ENCODE measurements at places on chromosomes 3 and 15.

- DNase-seq, result no peak
These were observed 72.5 kb downstream of the IGF1R start for GRCh38 chr15:98720577-98721565.

DNA sequence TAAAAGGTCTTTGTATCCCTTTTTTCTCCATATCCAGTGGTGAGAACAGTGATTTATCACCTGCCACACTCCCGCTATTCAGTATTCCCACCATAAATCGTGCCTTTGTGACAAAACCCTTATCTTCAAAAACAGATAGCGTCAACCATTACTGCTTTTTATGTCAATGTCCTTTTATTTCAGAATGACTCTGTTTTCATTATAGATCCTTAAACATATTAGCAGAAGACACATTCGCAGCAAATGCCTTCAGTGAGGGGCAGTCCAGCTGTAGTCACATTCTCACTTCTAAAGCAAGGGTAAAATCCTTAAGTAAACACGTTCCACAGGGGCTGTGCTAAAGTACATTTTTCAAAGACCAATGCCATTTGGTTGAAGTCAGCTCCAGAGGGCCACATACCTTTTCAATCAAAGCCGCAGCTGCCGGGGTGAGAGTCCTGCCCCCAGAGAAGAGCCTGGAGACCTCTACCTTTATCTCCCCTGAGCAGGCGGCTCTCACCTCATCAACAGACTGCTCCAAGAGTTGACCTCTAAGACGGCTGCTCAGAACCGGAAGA lies 53.4 kb downstream of the PDZRN3 start:
- no peak for DNase-seq

GRCh38 chr3:31355807-31356206 lies 176.9 kb upstream of the STT3B start:
- no peak for DNase-seq

DNA sequence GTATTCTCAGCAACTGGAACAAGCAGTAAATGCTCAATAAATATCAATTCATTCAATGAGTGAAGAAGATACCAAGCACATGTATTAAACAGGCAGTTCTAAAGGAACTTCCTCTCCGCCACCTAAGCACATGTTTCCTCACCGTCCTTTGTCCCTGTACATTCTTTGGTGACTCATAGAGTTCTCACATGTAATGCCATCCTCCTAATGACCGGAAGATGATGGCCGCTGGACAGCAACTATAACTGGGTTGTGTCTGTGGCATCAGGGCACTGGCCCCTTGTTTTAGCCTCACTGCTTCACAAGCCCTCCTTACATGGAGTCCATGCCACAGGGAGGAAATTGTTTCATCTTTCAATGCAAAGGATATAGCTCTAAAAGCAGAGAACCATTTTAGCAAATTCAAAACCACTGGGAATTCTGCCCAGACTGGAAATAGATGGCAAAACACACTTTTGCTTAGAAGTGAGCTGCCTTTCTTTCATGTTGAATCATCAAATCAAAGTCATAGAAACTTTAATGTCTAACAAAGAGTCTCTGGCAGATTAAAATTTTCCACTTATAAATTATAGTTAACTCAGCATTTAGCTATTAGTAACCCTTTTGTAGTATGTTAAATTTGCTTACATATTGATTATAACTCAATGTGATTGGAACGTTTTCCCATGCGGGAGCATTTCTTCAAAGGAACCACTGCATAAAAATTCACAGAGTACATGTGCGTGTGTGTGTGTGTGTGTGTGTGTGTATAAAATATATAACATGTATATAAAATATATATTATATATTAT lies 74.1 kb downstream of the GAP43 start:
- no peak for DNase-seq

- DNase-seq, result no peak
These were observed 58.3 kb upstream of the EPHA3 start for GRCh38 chr3:89049119-89049518.

DNA sequence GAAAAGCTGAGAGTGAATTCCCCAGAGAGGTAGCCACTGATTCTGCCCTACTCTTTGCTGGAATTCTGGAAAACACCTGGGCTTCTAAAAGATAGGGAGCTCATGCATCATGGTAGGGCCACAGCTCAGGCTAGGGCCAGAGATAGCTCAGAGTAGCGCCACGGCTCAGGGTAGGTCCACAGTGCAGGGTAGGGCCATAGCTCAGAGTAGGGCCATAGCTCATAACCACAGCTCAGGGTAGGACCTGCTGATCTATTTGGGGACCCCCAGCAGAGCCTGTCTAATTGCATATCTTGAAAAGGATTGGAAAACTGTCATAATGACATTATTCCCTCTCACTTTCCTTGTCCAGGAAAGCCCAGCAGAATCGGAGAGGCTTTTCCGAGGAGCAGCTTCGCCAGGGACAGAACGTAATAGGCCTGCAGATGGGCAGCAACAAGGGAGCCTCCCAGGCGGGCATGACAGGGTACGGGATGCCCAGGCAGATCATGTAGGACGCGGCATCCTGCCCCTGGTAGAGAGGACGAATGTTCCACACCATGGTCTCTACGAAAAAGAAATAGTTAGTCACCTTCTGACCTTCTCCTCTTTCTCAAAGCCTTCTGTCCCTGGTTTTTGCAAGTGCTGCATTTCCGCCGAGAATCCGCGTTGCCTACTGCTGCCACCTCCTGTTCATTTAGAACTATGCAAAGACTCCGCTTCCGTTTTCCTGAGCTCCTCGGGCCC lies 14.5 kb downstream of the TAGLN3 start:
- DNase-seq, result peak; percentile 64

DNA sequence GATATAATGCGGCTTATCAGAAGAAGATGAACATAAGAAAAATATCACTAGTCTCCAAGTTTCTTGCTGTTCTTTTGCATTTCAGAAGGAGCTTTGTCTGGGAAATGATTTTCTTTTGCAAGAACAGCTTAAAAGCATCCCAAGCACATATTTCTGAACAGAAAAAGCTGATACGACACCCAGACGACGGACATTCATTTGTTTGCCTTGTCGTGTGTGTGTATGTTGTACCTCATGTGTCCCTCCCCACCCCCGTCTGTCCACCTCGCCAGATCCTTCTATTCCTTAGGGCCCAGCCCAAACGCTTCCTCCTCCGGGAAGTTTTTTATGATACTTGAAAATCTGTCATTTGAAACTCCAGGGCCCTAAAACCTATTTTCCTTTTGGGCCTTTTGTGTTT lies 8.8 kb downstream of the ITPR1 start:
- no peak for DNase-seq

GRCh38 chr3:43644443-43644842 lies 22.6 kb upstream of the ANO10 start:
- DNase-seq, result peak; percentile 42

- no peak for DNase-seq
These were observed 2.5 kb upstream of the NLGN1 start for GRCh38 chr3:173395073-173395411.

- DNase-seq, result no peak
These were observed 777.6 kb downstream of the PLOD2 start for GRCh38 chr3:145383416-145383815.

DNA sequence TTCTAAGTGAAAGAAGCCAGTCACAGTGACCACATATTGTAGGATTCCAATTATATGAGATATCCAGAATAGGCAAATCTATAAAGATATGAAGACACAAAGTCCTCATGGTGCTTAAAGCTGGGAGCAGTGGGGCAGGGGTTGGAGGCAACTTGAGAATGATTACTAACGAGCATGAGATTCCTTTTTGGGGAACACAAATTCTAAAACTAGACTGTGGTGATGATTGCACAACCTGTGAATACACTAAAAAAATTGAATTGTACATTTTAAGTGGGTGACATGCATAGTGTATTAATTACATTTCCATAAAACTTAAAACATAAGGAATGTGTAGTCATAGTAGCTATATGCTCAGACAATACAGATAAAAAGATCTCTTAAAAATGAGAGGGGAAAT lies 103.2 kb downstream of the DPH6 start:
- no peak for DNase-seq

GRCh38 chr3:120498556-120499346 lies 48.0 kb upstream of the FSTL1 start:
- peak; percentile 82 for DNase-seq

DNA sequence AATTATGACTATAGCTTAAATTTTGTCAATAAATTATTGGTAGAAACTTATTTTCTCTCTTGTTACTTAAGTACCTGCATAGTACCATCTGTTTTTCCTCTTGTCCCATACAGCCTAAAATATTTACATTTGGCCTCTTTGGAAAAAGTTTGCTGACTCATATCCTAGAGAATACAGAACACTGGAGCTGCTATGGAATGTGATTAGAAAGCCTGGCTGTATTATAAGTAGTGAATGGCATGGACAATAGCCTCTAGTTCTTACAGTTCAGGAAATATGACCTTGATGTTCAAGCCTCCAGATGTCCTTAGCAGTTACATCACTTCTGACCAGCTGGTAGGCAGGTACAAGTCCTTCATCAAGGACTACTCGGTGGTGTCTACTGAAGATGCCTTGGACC lies 28.3 kb downstream of the ST8SIA2 start:
- DNase-seq, result no peak

GRCh38 chr3:152348436-152349177 lies 79.9 kb downstream of the MBNL1 start:
- DNase-seq, result no peak

DNA sequence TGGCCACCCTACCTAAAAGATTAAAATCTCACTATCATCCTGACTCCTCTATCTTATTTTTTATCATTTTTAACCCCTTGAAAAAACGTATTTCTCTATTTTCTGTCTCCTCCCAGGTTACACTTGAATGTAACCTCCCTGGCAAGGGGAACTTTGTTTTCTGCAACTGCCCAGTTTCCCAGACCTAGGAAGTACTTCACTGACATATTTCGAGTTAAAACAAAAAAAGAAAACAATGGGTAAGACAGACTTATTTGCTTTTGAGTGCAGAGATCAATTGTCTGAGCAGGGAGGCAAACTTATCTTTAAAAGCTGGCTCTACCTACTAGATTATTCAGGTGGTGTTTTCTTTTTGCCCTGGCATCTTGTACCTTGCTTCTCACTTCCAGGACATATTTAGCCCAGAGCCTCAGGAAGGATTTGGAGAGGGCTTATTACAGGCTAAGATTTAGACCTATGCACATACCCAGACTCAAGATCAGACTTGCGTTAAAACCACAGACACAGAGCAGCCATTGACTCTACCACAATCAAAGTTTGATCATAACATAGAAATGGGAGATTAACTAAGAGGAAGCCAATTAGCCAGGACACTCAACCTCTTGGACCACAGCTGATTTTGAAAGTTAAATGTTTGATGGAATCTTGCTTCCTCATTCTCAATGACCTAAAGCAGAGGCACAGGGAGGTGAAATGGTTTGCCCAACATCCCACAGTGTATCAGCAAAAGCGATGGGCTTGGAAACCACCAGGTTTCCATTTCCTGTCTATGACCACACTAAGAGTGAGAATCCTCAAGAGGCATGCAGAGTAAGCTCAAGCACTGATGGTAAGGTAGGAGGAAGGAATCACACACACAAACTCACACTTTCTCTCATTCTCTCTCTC lies 169.5 kb upstream of the THBS1 start:
- no peak for DNase-seq

- no peak for DNase-seq
These were observed 14.9 kb downstream of the SPRED1 start for GRCh38 chr15:38267421-38268022.

- no peak for DNase-seq
These were observed 119.5 kb upstream of the SPATA12 start for GRCh38 chr3:56940976-56941375.

GRCh38 chr15:71118881-71119632 lies 3.8 kb downstream of the THSD4 start:
- DNase-seq, result no peak

- DNase-seq, result no peak
These were observed 407.1 kb downstream of the VPS13C start for GRCh38 chr15:61653110-61653509.

Data from PC-9 (cell line).